T-helper 1 cell (primary cell): ENCODE measurements at places on chromosomes 5 and 9.

DNA sequence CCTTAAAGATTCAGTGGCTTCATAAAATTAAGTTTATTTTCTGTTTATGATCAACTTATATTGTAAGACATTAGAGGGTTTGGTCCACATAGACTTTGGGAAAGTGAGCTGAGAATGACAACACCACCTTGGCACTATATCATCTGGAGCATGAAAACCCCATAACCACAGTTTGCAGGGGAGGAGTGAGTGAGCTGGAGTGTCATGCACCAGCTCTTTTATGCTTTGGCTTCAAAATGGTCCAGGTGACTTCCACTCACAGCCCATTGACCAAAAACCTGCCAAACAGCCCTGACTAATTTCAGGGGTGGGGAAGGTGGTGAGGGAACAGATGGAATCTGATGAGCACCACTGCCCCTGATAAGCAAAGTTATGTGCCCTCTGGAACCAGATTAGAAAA lies 295.8 kb downstream of the DMRTA1 start:
- DNase-seq: no peak

DNA sequence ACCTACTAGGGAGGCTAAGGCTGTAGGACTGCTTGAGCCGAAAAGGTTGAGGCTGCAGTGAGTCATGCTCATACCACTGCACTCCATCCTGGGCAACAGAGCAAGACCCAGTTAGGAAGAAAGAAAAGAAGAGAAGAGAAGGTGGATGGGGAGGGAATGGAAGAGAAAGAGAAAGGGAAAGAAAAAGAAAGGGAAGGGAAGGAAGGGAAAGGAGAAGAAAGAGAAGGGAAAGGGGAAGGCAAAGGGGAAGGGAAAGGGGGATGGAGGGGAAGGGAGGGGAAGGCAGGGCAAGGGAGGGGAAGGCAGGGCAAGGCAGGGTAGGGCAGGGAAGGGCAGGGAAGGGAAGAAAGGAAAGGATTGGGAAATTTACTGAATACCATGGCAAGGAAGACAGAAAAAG lies 157.0 kb downstream of the ACTL7B start:
- no peak for DNase-seq

DNA sequence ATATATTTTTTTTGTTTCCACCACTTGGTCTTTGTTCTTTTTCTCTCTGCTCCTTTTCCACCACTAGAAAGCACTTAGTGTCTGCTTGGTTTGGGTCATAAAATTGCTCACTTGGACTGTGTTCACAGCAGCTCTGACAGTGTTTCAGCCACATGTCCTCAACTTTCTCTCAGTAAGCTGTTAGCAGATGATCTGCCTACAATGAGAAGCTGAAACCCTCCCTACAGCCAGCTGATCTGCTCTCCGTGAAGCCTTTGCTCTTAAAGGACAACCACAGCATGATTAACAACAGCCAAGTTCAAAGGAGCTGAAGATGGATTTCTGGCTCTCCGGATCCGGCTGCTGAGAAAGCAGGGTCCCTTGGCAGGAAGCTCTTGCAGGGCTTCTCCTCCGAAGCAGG lies 31.6 kb downstream of the PRLR start:
- no peak for DNase-seq

GRCh38 chr9:106921341-106921899 lies 58.5 kb downstream of the ZNF462 start:
- DNase-seq: peak; percentile 7

DNA sequence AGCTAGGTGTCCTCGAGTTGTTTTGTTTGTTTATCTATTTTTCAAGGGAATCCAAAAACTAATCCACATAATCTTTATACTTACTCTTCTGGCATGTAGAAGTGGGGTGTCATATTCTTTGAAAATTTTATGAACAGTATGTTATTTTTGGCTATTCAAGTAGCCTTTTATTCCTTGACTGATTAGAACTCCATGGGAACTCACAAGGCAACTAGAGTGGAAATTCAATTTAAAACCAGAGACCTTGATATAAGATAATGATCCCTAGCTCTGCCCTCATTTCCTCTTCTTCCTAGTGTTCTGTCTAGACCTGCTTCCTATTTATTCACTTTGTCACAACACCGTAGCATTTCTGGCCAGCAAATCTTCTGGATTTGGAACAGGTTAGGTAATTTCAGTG lies 1123.7 kb upstream of the C9orf72 start:
- DNase-seq: no peak

GRCh38 chr5:149584121-149584520 lies 2.8 kb downstream of the ARHGEF37 start:
- DNase-seq: no peak

- DNase-seq: no peak
These were observed 35.6 kb downstream of the CEP72 start for GRCh38 chr5:647727-648126.

- peak; percentile 9 for DNase-seq
These were observed at the start of gene SLC1A1 for GRCh38 chr9:4489919-4490704. SLC1A1 (plus strand) TSS chr9:4490468; CDS start chr9:4490680, 212 bp downstream.

DNA sequence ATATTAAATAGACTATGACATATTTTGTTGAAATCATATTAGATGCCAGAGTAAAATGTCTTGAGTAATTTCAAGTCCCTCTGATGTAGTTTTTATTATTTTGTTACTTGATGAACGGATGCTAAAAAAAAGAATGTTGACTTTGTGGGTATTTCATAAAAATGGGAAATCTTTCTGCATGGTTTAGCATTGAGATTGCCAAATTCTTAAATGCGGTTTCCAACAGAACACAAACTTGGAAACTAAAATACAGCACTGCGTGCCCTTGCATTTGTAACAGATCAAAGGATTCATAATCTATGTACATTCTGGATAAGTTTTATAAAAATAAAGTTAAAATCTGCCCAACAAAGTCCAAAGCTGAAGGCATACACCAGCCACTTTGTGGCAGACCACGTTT lies 425.5 kb upstream of the DAB2 start:
- no peak for DNase-seq
